ENCODE measurements at places on chromosomes 1 and 21.

DNA sequence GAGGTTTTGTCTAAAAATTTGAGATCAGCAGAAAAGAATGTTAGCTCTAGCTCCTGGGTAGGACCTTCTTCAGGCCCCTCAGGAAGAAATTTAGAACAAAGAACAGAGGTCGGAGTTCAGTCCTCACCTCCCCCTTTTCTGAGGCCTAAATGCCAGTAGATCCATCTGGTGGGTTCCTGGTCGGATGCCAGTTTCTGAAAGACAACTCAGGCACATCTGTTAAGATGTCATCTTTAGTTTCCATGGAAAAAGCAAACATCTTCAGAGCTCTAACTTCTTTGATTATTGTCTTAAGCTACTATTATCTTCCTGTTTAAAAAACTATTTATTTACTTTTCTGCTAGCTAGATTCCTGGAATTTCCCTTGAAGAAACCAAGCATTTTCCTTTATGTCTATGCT lies 37.1 kb upstream of the USP25 start:
- no peak for DNase-seq

DNA sequence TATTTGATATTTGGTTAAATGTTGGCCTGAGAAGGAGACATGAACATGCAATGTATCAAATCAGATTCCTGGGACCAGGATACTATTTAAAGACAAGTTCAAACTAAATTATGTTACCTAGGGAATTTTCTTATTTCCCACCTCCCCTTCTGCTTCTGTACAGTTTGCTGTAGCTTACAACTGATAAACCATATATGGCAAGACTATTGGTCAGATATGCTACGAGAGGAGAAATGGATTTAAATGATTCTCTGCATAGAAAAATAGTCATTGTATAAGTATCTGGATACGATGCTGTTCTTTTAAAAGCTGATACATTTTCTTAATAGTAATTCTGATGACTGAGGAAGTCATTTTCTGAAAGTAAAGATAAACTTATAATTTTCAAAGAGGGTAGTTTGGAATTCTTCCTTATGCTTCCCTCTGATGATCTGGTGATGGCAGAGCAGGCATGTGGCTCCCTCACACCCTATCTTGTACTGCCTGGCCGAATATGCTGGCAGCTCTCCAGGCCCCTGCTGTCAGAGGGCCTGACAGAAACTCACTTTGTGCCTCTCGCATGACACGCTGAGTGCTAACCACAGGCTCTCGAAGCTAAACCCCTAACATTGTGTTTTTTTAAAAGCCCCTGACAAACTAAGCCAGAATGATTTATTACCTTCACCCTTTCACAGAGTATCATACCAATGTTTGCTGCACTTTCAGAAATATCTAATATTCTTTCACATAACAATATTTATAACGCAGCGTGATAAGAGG lies 19.4 kb downstream of the RRP15 start:
- DNase-seq: no peak

DNA sequence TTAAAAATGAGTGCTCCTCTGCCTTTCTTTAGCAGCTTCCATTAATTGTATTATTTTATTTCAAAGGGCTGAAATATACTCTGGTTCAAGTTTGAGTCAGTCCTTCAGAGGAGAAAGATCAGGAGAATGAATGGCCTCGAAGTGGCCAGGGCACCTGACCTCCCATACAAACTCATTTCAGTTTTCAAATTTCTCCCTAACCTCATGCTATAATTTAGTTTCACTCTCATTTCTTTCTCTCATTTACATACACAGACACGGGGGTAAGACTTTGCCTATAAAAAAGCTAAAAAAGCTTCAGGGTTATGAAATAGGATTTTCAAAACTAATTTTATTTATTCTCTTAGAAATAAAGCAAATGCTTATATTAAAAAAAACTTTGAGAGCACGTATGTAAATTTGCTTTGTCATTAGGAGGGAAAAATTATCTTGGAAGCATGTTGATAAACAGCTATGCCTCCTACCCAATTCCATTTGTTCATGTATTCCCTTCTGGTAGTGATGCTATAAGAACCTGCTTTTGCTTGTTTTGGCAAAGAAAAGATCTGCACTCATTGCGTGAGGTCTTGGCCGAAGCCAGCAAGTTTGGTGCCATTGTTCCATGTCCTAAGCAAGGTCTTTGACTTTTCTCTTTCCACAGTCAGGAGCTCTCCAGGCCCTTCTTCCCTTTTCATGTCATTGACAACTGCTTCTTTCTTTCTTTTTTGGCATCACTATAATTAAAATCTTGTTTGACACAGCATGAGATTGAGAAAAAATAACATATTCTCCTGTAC lies 80.4 kb upstream of the LRRC53 start:
- no peak for DNase-seq

DNA sequence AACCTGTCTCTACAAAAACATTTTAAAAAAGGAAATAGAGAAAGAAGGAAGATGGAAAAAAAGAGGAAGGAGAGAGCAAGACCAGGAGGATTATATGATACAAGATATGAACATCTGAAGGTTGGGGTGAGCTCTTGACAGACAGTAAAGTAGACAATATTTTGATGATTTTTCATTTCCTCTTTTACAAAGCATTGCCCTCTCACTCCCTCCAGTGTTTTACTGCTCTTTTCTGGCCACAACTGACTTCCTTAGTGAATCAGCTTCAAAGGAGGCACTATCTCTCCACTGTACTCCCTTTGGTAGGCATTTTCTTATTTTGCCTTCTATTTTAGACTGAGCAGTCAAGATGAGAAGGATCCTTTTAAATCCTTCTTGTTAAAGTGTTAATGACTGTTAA lies 296.7 kb downstream of the KCTD3 start:
- DNase-seq: no peak

- no peak for DNase-seq
These were observed 1894.5 kb downstream of the NCAM2 start for GRCh38 chr21:22892740-22893139.

- DNase-seq: no peak
These were observed 68.1 kb downstream of the JAK1 start for GRCh38 chr1:64898107-64898861.

- DNase-seq: no peak
These were observed 16.8 kb downstream of the RAP1GAP start for GRCh38 chr1:21652101-21652936.

GRCh38 chr21:20996421-20997310 lies 1.5 kb upstream of the NCAM2 start:
- DNase-seq: no peak

DNA sequence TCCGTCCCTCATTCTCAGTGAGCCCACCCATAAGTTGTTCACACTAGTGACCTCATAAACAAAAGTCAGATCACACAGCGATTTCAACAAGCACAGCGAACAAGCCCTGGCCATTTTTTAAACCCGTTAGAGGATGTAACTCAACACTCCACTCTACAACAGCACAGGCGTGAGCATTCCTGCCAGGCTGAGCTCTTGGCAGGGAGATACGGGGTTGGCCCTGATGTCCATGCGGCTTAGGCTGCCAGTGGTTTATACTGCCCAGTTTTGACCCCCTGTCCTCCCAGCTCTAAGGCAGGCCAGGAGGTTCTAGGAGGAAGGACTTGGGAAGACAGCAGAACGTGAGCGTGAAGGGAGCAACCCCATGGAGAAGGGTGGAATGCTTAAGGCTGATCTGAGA lies 35.0 kb downstream of the PARP1 start:
- no peak for DNase-seq

DNA sequence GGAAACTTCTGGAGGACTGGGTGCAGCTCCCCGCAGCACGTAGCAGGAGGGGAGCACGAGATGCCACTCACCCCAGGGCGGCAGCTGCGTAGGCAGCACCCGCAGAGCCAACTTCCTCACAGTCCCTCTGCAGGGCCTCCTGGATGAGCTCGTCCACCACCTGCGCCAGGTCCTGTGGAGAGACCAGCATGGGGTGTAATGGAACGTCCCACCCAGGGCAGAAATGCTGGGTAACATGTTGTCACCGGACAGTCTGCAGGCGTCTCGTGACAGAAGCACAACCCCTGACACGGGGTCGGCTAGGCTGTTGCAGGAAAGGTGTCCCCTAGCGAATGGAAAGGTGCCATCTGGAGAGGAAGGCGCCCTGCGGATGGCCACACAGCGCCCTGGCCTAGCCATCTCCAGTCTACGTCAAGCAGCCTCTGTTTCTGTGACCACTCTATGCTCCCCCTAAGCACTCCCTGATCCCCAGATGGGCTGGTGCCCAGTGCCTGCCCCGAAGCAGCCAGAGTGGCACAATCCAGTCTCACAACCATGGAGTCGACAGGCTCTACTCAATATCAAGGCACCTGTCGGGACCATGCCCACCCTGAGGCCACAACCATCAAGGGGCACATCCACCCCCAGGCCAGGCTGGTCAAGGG lies 21.2 kb downstream of the MCM3AP start:
- DNase-seq: no peak

GRCh38 chr1:109351457-109351856 lies 44.6 kb upstream of the MYBPHL start:
- no peak for DNase-seq

- no peak for DNase-seq
These were observed 1.0 kb downstream of the EPHA10 start for GRCh38 chr1:37763791-37764413.

GRCh38 chr1:85330711-85331290 lies 54.4 kb upstream of the BCL10 start:
- no peak for DNase-seq

DNA sequence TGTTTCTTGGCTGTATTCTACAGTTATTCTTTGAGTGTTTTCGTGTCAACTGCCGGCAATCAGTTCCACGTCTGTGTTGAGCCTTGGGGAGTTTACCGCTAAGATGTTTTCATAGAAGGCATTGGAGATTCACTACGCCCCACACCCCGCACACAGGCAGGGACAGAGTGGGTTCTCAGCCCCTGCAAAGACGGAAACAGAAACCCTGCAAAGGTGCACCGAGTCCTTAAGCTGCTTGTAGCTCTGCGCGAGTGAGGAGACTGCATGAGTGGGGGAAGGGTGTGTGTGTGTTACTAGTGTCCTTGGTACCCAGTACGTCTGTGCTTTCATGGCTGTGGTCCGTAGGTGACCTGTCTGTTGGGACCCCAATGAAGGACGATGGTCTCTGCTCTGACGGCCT lies 1.9 kb downstream of the LHX4 start:
- DNase-seq: no peak

GRCh38 chr1:196685506-196685905 lies 33.7 kb downstream of the CFH start:
- DNase-seq: no peak

DNA sequence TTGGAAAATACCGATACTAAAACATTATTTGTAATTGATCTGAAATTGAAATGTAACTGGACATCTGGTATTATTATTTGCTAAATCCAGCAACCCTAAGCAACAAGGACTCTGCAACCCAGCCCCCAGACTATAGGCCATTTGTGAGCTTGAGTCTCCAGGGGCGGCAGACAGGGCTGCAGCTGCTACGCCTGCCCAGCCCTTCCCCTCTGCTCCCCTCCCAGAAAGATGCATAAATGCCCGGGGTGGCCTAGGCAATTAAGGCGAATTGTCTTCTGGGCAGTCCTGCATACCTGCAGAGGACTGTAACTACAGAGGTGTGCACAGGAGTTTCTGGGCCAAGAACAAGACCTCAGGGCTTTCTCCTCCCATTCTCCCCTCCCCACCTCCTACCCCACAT lies 41.2 kb upstream of the LBR start:
- DNase-seq: no peak

DNA sequence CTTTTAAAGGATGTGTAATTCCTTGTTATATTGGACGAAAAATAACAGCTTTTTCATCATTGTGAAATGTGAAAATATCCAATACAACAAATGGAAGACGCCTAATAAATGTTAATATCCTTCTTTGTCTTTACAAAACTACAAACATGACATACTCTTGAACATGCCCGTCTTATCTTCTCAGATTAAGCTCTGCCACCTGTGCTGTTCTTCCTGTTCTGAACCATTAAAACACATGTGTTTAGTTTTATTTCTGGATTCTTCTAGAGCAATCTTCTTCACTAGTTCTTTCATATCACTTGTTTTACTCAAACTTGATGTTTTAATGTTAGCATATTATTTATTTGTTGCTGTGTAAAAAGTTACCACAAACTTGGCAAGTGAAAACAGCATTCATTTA lies 147.0 kb downstream of the CLEC20A start:
- no peak for DNase-seq

DNA sequence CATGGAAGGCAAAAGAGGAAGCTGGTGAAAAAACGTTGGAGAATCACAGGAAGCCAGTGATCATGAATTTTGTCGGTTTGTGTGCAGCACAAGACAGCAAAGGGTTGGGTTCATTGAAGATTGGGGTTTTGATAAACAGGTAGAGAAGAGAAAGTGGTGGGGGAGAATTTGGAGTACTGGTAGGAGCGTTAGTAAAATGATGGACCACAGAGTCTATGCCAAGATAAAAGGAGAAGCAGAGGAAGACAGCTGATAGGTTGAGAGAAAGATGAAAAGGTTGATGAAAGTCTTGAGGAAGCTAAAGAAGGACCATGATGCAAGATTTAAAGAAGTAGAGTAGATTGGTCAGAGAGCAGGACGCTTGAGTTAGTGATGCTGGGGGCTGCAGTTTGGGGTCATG lies 156.8 kb upstream of the POU3F1 start:
- DNase-seq: no peak

DNA sequence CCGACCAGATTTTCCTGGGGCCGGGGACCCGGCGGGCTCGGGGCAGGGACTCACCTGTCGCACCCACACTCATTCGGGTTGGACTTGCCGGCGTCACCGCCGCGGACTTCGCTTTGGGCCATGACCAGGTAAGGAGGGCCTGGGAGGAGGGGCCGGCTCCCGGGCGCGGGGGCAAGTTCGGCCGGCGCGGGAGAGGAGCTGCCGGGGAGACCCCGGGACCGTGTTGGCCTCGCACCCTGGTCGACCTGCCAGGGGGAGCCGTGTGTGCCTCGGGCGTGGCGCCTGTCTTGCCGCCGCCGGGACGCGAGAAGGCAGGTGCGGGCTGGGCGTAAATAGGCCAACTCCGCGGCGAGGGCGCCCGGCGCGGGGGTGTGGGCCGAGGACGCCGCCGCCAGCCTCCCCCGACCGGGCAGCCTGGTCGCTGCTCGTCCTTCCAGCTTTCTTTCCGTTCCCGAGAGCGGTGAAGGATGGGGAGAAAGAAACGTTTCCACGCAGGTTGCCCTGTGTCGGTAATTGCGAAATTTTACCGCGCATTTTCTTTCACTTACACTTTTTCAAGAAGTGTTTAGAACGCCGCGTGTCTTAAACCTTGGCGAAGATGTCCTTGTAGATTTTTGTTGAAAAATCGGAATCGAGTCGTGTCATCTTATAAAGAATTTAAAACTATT lies 558 bp downstream of the USP1 start:
- DNase-seq: no peak

DNA sequence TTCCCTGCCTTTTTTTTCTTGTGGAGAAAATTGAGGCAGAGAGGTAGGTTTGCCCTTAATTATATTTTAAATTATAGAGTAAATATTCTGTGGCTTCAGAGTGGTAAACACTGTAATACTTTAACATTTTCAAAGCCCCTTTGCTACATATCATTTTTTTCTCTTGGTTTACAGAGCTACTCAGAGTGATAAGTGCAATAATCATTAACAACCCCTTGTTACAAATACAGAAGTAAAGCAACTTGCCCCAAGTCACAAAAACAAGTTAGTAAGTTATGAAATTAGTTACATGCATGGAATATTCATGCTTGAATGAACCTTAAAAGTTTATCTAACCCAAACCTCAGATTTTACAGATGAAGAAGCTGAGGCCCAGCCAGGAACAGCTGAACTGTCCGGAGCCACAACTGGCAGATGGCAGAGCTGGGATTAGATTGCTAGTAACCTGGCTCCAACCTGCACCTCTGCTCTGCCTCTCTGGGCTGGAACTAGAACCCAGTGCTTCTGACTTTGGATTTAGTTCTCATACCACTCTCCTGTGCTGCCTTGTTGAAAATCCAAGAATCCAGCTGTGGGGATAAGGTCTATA lies 48.7 kb downstream of the TNN start:
- no peak for DNase-seq

Measured in stimulated activated CD8-positive, alpha-beta memory T cell treated with anti-CD3 and anti-CD28 coated beads, Interleukin-2, amount 100 ng/mL, for 1 hour (primary cell).